Breast epithelium (tissue), 4 donors: ENCODE measurements at places on chromosomes 16 and 17.

DNA sequence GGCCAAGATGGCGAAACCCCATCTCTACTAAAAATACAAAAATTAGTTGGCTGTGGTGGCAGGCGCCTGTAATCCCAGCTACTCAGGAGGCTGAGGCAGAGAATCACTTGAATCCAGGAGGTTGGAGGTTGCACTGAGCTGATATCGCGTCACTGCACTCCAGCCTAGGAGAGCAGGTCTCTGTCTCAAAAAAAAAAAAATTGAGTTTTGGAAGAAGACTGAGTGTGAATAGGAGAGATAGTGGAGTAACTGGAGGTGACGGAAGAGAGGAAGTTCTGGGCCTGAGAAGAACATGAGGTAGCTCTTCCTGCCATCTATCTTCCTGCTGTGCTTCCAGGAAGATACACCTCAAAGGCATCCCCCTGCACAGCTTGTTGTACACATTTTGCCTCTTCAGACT lies 11.4 kb downstream of the HOXB1 start:
- DNase-seq = no peak

GRCh38 chr17:69602972-69603371 lies 188.5 kb downstream of the MAP2K6 start:
- no peak for DNase-seq

GRCh38 chr17:65813306-65813705 lies 251.9 kb upstream of the AXIN2 start:
- no peak for DNase-seq

- no peak for DNase-seq
These were observed 8.6 kb upstream of the CENPV start for GRCh38 chr17:16361874-16362273.

GRCh38 chr17:74522381-74523105 lies 8.7 kb downstream of the CD300LB start:
- DNase-seq = peak; percentile 44

- DNase-seq = no peak
These were observed 19.0 kb upstream of the CALB2 start for GRCh38 chr16:71339236-71340171.

DNA sequence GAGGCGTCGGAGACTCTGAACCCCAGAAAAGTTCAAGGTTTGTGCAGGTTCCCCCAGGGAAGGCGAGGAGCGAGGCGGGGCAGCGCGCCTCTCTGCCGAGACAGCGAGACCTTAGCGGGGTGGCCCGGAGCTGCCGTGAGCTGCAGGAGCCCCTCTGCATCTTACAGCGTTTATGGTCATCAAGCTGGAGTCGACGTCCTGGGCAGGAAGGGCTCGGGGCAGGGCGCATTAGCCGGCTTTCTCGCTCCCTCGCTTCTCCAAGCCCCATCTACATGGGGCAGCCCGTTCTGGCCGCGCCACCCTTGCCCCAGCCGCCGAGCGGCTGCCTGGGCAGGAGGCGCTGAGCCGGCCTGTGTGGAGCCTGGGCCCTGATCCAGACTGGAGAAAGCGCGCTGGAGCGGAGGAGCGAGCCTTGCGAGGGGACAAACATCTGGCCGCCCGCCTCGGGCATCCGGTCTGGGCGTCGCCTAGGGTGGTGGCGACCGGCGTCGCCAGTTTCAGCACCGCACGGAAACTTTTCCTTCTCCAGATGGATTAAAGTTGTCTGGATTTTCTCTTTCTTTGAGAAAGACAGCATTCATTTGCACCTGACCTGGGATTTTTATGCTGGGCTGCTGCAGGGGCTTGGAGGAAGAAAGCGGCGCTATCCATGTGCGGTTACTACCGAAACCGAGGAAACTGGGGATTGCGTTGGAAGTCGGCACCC lies 750 bp downstream of the TMEM132E start:
- peak; percentile 51 for DNase-seq

- no peak for DNase-seq
These were observed 54.5 kb downstream of the SLC5A11 start for GRCh38 chr16:24900230-24900629.

- no peak for DNase-seq
These were observed 94.9 kb downstream of the C16orf95 start for GRCh38 chr16:87222335-87222734.

GRCh38 chr17:78862073-78863023 lies 21.7 kb upstream of the USP36 start:
- DNase-seq = no peak

DNA sequence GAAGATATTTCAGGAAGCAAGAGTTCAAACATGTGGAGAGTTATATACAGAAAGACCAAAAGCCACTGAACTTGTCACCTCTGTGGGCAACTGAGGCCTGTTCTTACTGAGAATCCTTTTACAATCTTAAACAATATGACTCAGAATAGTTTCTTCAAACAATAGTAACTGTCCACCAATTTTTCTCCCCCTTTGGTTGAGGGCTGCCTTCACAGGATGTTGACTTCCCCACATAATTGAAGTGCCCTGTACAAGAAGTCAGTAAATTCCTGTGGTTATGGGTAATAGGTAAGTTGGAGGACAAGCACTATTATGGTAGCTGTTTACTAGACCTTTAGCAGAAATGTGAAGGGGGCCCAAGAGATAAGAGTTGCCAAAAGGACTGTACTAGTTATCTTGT lies 215.8 kb downstream of the CDH8 start:
- no peak for DNase-seq

DNA sequence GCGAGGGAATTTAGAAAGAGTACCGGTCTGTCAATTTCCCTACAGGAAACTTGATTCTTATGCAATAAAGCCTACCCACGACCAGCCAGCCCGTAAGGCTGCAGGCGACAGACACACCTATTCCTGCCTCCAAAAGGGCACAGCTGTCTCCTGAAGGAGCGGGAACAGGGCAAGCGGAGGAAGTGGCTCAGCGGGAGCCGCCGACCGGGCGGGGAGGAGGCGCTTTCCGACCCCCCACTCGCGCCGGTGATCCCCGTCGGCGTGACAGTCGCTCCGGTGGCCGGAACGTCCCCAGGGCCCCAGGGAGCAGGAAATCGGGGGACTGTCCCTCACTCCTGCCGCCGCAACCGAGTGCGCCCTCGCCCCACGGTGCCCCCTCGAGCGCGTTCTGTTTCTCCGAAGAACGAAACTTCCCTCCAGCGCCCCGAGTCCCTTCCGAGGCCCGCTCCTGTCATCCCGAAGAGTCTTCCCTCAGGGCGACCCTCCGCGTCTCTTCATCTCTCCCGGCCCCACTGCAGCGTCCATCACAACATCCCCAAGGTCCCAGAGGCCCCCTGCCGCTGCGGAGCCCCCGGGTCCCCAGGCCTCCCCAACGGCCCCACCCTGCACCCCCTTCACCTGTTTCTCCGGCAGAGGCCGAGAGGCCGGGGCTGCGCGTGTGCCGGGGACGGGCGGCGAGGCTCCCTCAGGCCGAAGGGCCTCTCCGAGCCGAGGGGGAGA lies 421 bp downstream of the STAT3 start:
- peak; percentile 62 for DNase-seq

- DNase-seq = no peak
These were observed 2.3 kb upstream of the MVD start for GRCh38 chr16:88665148-88665547.

GRCh38 chr16:57562066-57562465 lies 19.6 kb downstream of the ADGRG5 start:
- no peak for DNase-seq

- no peak for DNase-seq
These were observed 15.3 kb upstream of the PSMD7 start for GRCh38 chr16:74281300-74281699.

DNA sequence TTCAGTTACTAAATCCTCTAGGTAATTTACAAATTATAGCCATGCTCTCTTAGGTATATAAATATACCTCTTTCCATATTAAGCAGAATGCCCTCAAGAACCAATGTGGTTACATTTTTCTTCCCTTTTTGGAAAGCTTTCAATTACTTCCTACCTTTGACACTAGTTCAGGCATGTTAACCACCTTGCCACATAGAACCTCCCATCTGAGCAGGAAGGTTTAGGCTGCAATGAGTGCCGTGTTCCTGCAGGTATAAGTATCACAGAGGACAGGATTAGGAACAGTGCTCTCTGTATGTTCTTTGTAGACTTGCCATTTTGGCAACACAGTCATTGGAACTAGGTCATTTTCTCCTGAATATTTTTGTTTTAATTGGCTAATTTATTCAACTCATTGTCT lies 20.1 kb downstream of the KRT25 start:
- DNase-seq = no peak

DNA sequence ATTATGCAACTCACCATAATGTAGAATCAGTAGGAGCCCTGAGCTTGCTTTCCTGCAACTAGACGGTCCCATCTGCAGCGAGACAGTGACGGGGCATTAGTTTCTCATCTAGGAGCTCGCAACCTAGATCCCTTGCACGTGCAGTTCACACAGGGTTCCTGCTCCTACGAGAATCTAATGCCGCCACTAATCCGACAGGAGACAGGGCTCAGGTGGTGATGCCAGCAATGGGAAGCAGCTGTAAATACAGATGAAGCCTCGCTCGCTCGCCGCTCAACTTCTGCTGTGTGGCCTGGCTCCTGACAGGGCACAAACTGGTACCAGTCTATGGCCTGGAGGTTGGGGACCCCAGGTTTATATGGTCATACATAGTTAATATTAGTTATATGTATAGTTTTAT lies 394.5 kb downstream of the NPIPA8 start:
- no peak for DNase-seq

- DNase-seq = no peak
These were observed 35.0 kb downstream of the NMT1 start for GRCh38 chr17:45096141-45096540.

DNA sequence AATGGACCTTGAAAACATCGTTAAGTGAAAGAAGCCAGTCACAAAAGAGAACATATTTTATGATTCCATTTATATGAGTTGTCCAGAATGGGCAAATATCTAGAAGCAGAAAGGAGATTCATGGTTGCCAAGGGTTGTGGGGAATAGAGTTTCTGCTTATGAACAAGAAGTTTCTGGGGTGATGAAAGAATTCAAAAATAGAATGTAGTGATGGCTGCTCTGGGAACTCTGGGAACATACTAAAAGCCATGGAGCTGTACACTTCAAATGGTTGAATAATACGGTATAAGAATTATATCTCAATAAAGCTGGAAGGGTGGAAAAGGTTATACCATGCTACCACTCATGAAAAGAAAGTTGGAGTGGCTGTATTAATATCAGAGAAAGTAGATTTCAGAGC lies 18.5 kb downstream of the AKTIP start:
- DNase-seq = no peak

DNA sequence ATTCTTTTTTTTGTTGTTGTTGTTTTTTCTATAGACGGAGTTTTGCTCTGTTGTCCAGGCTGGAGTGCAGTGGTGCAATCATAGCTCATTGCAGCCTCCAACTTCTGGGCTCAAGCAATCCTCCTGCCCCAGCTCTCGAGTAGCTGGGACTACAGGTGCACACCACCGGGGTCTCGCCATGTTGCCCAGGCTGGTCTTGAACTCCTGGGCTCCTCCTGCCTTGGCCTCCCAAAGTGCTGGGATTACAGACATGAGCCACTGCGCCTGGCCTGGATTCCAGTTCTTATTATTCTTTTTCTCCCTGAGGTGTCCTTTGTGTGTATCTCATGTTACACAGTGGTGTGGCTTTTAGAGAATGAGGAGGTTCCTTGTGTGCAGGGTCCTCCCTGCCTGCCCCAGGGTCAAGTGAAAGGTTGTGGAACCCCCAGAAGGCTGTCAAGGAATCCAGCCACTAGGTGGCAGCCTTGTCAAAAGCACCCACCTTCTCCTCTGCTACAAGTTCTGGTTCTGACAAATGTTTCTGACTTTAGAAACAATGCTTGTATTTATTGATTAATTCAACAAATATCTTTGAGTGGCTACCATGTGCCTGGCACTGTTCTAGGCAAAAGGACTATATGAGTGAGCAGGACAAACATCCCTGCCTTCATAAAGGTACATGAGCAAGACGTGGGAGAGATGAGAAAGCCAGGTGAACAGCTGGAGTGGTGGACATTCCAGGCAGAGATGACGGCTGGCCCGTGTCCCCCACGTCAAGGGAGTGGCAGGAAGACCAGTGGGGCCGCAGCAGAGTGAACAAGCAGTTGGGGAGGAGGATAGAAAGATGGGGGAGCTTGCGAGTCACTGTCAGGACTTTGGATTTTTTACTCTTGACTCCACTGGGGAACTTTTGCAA lies 112.4 kb downstream of the SPECC1 start:
- DNase-seq = no peak

DNA sequence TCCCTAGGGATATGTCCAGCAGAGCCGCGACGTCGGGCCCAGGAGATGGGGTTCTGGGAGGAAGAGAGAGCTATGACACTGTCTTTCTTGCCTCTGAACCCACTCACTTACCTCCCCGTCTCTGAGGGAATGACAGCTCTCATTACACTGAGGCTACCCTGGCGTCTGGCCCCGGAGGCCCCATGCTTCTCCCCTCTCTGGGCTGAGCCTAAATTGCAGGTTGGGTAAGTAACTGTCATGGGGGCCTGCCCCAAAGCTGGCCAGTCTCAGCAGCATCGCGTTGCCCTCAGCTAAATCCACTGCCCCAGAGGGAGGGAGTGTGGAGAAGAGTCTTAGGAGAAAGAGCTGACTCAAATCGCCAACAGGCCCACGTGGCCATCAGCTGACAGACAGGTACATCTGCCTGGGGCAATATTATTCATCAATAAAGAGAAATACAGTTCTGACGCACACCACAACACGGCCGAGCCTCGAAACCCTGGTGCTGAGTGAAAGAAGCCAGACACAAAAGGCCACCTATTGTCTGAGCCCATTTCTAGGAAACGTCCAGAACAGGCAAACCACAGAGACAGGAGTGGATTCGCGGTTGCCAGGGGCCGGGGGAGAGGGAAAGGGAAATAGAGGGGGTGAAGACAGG lies 156.4 kb downstream of the C16orf95 start:
- DNase-seq = peak; percentile 33

- DNase-seq = no peak
These were observed 6.2 kb upstream of the EVI2A start for GRCh38 chr17:31327534-31328159.

GRCh38 chr16:65289022-65289421 lies 167.2 kb upstream of the CDH11 start:
- DNase-seq = no peak

DNA sequence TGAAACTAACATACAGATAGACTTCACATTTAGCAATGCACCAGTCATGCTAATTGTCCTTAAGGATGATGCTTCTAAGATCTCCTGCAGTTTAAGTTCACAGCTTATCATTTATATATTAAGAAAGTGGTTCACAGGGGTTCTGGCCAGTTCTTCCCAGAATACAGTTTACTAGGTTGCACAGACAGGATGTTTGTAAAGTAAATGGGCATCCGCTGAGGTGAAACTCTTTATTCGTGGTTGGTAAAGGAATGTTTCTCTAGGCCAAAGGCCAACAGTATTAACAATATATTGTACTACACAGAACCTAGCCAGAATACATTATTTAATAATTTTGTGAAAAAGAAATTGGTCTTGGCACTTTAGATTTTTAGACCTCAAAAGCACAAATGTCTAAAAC lies 1427.3 kb downstream of the CDH8 start:
- no peak for DNase-seq

GRCh38 chr17:4584101-4584916 lies at the start of gene SMTNL2:
Gene SMTNL2, plus strand, starts transcription at chr17:4584529. Its CDS starts 77 bp downstream, at chr17:4584606.
- DNase-seq = no peak

DNA sequence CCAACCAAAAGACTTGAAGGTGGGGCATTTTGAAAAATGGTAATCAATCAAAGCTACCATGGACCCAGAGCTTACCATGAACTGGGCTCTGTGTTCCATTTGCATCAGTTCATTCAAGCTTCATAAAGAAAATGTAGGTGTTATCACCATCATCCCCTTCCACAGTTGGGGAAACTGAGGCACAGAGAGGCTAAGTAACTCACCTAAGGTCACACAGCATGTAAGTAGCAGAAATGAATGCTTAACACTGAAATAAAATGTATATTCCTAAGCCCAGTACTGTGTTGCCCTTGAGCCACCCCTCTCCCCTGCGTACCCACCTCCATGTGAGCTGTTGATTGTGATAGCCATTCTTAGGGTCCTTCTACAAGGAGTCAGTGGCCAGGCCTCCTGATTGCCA lies 83.6 kb downstream of the VAT1L start:
- DNase-seq = no peak
